ENCODE measurements at places on chromosomes 2 and 18. TPM values are rescaled to one million over a fixed set of nuclear protein-coding genes. Genes with fewer than 3 reads are reported as not detected.

GRCh38 chr18:49901862-49902340 is 88.6 kb upstream of the ACAA2 start:
- DNase-seq, result peak; percentile 43

The MGAT4A gene
- total RNA-seq, result not detected

The RAB17 gene
- total RNA-seq, result 0.30 TPM

The TPO gene
- total RNA-seq, result not detected

DNA sequence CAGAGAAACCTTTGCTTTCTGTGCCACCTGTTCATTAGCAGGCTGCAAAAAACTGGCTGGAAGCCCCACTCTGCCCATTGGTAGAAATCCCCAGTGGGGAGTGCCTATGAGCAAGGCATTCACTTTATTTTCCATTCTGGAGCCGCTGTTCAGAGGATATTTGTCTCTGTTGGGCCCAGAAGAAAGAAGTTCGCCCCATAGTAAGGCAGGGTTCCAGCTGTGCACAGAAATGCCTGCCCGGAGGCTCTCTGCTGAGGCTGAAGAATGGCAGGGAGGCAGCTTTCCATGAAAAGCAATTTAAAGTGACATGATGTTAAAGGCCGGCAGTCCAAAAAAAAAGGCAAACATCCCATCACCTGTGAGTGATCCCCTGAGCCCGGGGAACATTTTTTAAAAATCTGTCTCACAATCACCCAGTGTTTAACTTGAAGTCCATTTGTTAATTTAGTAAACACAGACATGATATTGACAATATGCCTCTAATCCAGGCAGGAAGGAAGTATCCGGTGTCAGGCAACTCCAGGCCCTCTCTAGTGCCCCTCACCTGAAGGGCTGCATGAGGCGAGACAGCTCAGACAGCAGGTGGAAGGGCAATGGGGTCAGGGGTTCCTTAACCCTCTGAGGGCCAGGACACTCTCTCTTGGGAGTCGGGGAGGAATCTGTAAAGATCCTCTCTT is 265.1 kb upstream of the SIX2 start:
- DNase-seq, result no peak

The IL36B gene
- not detected for total RNA-seq

The CPLX4 gene
- total RNA-seq, result not detected

GRCh38 chr2:170361090-170361936 is 183.4 kb downstream of the MYO3B start:
- peak; percentile 50 for DNase-seq

DNA sequence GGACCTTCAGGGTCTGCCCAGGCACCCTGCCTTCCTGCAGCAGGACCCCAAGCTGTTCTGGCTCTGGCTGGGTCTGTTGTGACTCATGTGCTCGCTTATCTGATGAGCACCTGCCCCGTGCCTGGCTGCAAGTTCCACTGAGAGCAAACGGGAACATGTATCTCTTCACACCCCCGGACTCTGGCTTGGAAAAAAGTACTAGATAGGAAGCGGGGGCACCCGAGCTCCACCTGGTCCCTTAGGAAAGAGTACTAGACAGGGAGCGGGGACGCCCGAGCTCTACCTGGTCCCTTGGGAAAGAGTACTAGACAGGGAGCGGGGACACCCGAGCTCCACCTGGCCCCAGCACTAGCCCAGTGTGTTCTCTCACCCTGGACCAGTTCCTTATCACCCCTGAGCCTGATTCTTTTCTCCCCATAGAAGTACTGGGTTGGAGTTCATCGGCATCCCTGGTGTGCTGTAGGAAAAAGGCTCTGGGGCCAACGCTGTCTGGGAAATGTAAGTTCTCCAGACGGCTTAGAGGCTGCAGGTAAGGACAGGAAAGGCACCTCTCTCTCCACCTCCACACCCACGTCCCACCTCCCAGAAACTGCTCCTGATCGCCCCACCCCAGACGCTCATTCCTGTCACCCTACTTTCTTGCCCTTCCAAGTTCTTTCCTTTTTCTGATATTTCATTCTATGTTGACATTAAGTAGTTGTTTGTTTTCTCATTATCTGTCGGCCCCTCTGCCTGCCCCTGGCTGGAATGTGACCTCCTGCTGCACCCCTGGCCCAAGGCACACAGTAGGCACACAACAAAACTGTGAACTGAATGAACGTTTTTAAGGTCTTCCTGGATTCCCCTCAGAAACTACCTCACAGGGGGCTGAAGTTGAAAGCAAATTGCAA is 40.2 kb downstream of the HDAC4 start:
- DNase-seq, result no peak

All from M059J (cell line).